Stimulated activated CD8-positive, alpha-beta memory T cell treated with anti-CD3 and anti-CD28 coated beads, Interleukin-4, amount 100 ng/mL, for 1 hour (primary cell): ENCODE measurements at places on chromosomes 3 and 15.

DNA sequence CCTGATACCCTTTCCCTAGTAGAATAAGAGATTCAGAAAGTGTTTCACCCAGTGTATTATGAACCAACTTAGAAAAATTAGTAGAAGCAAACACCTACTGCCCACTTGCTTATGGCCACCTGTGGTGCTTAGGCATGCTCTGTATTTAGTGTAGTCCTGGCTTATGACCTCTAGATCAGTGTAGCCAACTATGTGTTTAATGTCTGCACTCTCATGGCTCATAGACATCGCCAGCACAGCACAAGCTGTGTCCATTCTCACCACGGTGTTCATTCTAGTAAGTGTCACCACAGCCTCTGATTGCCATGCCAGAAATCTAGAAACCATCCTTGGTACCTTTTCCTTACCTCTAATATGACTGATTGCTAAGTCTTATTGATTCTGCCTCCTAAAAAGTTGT, 14.3 kb downstream of the ASB7 start:
- no peak for DNase-seq

DNA sequence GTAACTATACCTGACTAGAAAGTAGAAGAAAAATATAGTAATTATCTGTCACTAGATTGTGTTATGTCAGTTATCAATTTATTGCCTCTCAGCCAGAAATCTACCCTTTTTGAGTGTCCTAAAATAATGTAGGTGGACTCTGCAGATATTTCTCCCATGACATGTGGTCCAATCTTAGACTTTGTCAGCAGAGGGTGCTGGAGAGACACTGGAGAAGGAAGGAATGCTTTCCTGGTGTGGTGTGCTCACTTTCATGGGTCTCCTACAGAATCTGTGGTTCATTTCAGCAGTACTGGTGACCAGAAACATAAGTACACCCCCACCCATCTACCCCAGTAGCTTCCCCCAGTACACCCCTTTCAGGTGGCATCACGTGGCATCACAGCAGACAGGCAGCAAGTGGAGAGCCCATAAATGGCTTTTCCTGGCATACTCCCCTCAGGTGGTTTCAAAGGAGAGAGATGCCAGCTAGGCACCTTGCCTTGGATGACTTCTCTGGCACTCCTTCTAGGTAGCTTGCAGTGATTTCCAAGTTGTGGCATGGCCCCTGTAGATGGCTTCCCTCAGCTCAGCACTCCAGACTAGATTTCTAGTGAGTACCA, 114.7 kb downstream of the GADL1 start:
- no peak for DNase-seq

DNA sequence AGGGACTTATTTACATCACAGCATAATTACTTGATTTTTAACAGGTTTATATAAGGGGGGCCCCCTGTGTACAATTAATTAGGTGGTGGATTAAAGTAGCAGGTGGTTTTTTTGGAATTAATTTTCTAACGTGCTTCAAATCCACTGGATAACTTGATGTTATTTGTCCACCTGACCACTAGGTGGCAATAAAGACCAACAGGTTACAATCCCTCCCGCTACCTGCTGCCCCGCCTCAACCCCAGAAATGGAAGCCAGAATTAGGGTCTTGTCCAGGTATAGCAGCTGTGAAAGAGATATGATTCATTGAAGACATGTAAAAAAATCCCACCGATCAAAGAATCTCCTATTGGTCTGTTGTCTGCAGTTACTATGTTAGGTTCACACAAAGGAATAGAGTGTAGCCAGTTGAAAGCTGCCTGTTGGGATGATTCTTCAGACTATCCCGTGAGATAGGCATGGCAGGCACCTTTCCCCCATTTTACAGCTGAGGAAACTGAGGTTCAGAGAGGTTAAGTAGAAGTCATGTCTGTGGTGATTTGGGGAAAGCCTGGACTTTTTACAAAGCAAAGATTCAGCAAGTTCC, 44.0 kb downstream of the MFSD1 start:
- DNase-seq, result no peak

GRCh38 chr15:99720533-99720932, 12.7 kb downstream of the LYSMD4 start:
- no peak for DNase-seq

DNA sequence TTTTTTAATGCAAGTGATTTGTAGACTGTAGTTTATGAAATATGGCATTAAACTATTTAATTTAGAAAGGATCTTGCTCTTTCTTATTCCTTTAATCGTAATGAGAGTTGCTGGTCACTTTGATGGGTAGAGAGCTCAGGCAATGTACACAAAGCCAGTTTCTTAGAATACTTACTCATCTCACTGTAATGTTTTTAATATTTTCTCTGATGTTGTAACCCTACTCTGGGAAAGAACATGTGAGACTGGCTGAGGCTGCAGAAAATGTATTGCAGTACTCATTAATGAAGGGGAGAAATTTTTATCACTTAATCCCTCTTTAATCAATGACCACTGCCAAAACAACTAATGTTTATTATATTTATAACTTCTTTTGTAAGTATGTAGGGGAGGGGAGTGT, 479.4 kb upstream of the KCNMB2 start:
- no peak for DNase-seq

DNA sequence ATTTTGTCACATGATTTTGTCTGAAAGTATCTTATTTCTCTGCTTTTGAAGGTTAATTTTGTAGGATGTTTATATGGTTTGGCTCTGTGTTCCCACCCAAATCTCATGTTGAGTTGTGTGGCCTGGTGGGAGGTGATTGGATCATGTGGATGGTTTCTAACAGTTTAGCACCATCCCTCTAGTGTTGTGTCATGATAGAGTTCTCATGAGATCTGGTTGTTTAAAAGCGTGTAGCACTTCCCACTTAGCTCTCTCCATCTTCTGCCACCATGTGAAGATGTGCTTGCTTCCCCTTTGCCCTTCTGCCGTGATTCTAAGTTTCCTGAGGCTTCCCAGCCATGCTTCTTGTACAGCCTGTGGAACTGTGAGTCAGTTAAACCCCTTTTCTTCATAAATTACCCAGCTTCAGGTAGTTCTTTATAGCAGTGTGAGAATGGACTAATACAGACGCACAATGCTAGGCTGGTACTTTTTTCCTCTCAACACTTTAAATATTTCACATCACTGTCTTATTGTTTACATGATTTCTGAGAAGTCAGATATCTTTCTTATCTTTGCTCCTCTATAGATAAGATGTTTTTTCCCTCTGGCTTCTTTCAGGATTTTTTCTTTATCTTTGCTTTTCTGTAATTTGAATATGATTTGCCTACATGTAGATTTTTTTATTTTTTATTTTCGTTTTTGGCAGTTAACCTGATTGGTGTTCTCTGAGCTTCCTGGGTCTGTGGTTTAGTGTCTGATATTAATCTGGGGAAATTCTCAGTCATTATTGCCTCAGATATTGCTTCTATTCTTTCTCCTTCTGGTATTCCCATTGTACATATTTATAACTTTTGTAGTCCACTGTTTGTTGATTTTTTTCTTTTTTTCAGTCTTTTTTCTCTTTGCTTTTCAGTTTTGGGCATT, 22.2 kb downstream of the BTD start:
- DNase-seq, result no peak

DNA sequence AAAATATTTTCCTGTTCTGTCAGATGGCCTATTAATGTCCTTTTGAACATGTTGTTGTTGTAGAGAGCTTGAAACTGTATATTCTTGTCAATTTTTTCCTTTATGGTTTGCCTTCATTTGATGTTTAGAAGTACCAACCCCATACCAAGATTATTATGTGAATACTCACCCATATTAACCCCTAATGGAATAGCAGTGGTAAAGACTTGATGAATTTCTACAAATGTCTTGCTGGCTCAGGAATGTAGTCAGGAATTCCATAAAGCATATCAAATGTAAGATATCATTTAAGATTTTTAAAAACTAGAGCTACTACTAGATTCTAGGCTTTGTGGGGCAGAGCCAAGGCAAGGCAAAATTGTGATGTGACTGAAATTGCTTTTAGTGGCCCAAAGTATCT, 30.0 kb downstream of the MYO5A start:
- no peak for DNase-seq
